ENCODE measurements at places on chromosomes 3 and 15. TPM values are rescaled to one million over a fixed set of nuclear protein-coding genes. Genes with fewer than 3 reads are reported as not detected.

CAMKV gene
- not detected for total RNA-seq

SAXO2 gene
- not detected for total RNA-seq

TMEM41A gene
- total RNA-seq = 16.3 TPM

LRRC31 gene
- total RNA-seq = not detected

THRB gene
- not detected for total RNA-seq

DNA sequence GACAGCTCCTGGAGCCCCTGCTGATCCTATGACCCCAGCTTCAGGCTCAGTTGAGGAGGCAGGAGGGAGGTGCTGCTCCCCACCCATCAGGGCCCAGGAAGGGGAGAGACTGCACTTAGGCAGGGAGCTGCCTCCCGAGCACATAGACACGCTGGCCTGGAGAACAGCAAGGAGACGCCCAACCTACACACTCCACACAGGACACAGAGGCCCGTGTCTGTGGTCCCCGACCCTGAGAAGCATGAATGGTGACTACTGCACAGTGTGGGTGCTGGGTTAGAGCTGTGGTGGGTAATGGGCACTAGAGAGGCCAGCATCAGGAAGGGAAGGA is 1.1 kb upstream of the HHATL start:
- DNase-seq = no peak

- DNase-seq = no peak
These were observed 41.1 kb upstream of the LIPC start for GRCh38 chr15:58390655-58391054.

DNA sequence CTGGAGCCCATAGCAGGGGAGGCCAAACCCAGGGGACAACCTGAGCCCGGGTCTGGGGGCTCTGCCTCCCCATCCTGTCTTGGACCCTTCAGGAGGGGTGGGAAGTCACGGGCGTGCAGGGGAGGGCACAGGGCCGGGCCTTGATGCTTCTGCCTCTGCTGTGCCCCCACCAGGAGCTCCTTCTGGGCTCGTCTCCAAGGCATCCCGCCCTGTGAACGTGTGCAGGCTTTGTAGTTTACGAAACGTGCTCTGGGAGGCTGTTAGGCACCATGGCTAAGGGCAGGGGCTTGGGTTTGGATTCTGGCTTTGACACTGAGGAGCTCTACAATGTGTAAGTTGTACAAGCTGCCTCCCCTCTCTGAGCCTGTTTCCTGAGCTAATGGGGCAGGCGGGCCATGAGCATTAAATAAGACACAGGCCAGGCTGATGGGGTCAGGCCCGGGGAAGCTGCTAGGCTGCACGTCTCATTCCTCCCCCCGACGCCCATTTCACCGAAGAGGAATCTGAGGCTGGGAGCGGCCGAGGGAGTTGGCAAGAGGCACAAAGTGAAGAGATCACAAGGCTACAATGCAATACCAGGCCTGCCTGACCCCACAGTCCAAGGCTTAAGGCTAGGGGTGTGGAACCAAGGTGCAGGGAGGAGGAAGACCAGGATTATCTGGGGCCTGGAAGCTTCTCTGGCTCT is 19.6 kb downstream of the PLXND1 start:
- no peak for DNase-seq

- no peak for DNase-seq
These were observed 80.1 kb downstream of the SSR3 start for GRCh38 chr3:156474560-156475389.

DNA sequence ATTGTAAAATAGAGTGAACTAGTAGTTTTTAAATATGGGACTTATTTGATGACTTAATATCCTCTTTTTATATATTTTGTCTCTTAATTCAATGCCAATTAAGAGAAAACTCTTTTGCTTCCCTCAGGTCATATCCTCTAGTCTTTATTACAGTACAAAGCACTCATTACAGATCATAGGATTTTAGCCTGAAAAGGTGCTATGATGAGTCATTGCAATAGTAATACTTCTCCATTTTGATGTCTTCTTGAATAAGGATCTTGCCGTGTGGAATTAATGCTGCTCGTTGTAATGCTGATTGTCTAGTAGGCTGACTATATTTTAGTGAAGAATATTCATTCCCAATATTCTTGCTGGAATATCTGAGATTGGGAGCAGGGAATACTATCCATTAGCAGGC is 612.2 kb upstream of the GOLIM4 start:
- no peak for DNase-seq

All from activated CD8-positive, alpha-beta memory T cell treated with anti-CD3 and anti-CD28 coated beads, Interleukin-2, amount 10 ng/mL, durations not matched to agents 7 days and 5 days (primary cell).